ENCODE measurements at places on chromosomes 2 and 18.

- DNase-seq = no peak
Measured at GRCh38 chr18:36321658-36322407, 24.3 kb downstream of the FHOD3 start.

DNA sequence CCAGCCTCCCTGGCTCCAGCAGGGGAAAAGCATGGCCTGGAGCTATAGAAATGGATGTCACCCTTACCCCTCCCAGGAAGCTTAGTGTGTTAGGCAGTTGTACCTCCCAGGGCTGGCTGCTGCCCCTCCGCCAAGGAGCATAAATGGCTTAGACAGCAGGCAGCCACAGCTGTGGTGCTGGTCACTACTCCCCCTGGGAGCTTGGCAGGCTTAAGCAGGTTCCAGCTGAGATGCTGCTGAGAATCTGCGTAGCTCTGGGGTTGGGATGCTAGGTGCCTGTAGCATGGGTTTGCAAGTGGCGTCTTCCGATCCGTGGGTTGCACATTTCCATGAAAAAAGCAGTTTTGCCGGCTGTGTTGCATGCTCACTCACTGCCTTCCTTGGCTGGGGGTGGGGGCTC lies 369.7 kb downstream of the CTNNA2 start:
- DNase-seq = no peak

DNA sequence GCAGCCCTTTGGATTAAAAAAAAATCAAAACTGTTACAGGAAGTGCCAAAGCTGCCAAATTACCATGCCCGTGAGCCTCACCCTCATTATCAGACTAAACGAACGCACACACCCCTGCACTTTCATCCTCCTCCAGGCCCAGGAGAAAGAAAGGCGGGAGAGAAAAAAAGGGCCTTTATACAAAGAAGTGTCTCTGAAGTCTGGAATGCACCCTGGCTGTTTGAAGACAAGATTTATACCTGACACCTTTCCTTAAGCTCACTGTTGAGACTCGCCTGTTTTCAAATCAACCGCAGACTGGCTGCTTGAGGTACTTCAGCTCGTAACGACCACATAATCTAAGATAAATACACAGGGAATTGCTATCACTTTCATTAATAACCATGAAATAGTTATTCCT lies 31.0 kb downstream of the EDAR start:
- no peak for DNase-seq

GRCh38 chr2:116329280-116329679 lies 1485.2 kb upstream of the DDX18 start:
- no peak for DNase-seq

GRCh38 chr2:231928901-231929725 lies 2.9 kb upstream of the NPPC start:
- DNase-seq = no peak

GRCh38 chr2:119730671-119731177 lies 29.0 kb upstream of the PTPN4 start:
- no peak for DNase-seq

- DNase-seq = no peak
Measured at GRCh38 chr18:80246445-80247392, 595 bp downstream of the PARD6G start.

GRCh38 chr2:179826297-179826696 lies 35.1 kb downstream of the ZNF385B start:
- no peak for DNase-seq

GRCh38 chr2:130798472-130799218 lies 38.1 kb upstream of the ARHGEF4 start:
- DNase-seq = peak; percentile 52

GRCh38 chr2:121063471-121063870 lies 221.5 kb downstream of the TFCP2L1 start:
- DNase-seq = no peak

GRCh38 chr2:31075431-31075830 lies 62.8 kb downstream of the GALNT14 start:
- DNase-seq = no peak

DNA sequence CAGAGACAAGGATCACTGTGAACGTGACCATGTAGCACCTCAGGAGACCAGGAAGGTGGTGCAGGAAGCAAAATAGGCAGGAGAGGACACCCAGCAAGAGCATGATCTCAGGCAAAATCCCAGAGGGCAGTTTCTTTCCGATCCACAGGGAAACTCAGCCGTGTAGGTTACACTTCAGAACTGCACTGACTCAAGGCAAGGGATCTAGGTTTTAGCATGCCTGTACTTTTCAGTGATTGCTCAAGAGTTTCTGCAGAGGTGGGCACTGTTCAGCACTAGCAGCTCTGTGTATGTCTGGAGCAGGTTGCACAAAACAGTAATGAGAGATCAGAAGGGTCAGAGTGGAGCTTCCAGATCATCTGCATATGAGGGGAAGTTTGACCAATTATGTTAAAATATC lies 116.7 kb upstream of the RNF152 start:
- DNase-seq = no peak

- DNase-seq = no peak
Measured at GRCh38 chr2:214311031-214311533, 99.8 kb upstream of the VWC2L start.

DNA sequence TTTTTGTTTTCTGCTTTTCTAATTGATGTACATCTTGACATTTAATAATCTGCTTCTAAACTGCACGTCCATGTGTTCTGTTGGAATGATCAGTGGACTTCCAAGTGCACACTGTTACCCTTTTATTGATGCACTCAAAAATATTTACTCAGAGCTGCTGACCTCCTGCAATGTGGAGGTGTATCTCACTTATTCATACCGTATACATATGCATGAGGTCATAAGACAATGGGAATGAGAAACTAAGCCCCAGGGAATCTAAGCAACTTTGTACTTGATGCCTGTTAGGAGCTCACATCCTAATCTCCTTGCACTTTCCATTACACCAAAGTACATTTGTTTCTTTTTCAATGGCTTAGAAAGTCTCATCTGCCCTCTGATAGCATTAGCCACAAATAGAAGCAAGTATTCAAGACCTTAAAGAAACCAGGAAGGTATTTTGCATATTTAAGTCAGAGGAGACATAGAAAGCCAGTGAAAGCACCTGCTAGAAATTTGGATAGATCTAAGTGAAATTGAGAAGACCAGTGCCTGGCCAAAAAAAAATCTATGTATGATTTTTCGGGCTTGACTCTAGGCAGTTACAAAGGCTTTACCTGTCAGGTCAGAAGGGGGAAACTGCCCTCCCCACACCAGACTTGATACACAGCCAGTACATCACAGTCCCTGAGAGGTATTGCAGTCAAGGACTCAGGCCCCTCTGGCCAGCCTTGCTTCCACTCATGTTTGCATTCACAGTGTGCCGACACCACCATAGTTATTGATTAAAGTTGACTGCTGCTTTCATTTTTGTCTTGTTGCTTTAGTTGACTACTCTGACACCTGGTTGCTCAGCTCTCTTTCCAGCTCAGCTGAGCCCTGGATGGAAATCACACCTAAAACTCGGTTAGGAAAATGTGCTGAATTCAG lies 391.7 kb upstream of the CYRIA start:
- no peak for DNase-seq

DNA sequence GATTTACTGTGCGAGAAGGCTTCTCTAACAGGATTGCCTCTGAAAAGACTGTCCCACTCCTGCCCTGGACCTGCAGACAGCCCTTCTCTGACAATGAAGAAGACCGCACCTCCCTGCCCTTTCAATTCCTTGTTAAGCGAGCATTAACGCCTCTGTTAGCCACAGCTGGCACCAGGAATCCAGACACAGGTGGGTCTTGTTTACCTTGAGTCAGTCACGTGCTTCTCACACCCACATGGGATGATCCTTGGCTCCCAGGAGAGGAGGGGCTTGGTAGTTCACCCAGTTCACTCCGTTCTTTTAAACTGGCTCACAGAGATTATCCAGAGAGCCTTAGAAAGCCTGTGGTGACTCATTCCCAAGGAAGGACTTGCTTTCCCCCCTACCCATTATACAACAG lies 410.5 kb upstream of the MEIS1 start:
- DNase-seq = no peak

DNA sequence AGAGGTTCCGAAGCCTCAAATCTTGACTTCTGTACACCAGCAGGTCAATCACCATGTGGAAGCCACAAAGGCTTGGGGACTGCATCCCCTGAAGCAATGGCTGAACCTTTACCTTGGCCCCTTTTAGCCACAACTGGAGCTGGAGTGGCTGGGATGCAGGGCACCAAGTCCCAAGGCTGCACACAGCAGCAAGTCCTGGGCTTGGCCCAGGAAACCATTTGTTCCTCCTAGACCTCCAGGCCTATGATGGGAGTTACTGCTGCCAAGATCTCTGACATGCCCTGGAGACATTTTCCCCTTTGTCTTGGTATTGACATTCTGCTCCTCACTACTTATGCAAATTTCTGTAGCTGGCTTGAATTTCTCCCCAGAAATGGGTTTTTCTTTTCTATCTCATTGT lies 285.9 kb downstream of the ASXL3 start:
- no peak for DNase-seq

DNA sequence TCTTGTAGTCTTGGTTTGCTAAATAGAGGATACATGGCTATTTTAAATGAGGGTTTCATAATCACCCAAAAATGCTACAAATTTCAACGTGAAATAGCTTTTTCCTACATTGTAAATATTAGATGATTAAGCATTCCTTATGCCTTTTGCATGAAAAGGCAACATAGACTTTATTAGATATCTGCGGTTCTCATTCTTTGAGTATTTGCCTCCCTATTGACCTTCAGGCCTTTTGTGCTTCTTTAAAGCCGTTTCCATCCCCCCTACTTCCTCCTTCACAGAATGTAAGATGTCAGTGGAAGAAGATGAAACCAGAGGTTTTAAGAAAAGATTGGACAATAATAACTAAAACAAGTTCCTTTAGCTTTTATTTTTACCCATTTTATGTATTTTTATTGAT lies 144.1 kb downstream of the UBE2E3 start:
- no peak for DNase-seq

DNA sequence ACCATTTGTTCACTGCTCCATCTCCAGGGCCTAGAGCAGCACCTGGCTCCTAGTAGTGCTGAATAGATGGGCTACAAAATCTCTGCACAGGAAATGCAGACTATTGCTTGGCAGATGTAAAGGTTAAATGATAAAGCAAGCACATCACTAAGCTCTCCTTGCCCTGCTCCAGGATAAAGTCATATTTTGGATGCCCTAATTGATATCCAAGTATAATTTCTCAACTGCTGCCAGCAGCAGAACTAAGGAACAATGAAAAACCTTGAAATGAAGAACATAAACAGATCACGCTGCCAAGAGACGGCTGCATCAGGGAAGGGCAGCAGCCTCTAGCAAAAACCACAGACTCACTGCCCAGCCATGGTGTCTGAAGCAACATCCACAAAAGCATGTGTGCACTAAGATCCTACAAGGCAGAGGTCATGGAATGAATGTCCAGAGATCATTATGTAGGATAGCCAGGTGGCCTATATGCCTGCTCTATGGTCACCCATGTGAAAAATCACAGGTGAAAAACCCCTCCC lies 134.7 kb downstream of the TMEM163 start:
- DNase-seq = no peak

DNA sequence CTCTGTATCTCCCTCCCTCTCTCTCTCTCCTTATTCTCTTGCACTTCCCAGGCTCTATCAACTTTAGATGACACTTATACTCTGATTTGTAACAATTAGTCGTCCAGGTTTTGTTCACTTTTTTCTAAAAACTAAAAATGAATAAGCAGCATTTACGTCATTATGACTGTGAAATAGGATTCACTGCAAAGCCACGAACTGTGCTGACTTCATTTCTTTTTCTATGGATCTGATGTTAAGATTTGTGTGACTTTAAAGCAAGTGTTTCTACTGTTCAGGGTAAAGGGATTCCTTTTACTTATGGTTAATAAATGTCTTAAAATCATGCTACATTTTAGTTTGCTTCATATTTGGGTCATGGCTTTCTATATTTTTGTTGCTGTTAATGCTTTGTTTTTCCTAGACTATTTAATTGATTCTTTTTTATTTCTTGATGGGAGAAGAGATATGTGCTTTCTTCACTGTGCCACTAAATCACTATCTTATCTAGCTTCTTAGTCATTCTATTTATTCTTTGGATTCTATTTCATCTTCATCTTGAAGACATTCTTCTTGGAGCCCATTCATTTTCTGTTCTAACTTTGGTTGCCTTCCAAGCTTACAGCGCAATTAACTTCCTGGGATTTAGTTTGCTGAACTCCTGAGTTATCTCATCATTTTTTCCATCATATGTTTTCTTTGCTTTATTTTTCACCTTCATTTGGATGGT lies 480.4 kb upstream of the TRIB2 start:
- no peak for DNase-seq

DNA sequence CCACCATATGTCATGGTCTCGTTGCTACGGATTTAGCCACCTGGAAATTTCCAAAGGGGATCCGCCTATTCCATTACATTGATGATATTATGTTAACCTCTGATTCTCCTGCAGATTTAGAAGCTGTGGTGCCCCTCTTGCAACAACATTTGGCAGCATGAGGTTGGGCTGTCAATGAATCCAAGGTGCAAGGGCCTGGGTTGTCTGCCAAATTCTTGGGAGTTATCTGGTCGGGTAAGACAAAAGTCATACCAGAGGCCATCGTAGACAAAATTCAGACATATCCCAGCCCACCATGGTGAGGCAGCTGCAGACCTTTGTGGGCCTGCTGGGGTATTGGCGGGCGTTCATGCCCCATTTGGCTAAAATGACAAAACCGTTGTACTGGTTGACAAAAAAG lies 13.6 kb upstream of the C2orf42 start:
- DNase-seq = no peak

GRCh38 chr2:43461453-43462073 lies 134.3 kb downstream of the THADA start:
- no peak for DNase-seq

- DNase-seq = no peak
Measured at GRCh38 chr18:49019446-49020045, 68.8 kb upstream of the SMAD7 start.

DNA sequence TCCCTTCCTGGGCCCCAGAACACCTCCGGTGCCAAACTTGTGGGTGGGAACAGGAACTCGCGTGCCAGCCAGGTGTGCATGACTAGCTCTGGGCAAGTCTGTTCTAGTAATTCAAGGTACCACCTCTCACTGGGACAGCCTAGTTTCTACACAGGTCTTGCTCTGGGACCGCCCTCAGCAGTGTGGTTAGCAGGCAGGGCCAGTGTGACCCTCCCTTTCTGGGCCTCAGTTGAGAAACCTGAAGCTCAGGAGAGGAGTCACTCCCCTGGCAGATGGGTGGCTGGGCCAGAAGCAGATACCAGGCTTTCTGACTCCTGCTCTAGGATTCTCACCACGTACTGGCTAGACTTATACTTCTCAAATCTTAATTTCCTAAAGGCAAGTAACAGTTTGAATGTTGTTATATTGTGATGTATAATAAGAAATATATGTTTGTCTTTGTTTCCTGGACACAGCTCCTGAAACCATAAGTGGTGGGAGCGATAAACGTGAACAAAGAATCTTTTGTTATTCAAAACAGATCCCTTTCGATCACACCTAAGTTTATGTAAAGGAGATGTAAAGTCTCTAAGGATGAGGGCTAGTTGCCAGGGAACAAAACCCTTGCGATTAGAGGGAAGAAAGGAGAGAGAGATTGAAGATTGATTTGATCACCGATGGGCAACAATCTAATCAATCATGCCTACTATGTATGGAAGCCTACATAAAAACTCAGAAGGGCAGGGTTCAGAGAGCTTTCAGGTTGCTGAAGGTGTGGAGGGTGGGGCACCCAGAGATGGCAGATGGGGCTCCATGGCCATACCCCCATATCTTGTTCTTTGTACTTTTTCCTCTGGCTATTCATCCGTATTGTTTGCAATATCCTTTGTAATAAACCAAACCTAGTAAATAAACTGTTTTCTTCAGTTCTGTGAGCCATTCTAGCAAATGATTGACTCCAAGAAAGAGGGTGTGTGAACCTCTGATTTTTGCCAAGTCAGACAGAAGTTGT lies 952 bp upstream of the UGT1A6 start:
- DNase-seq = no peak

- no peak for DNase-seq
Measured at GRCh38 chr2:85131116-85131515, 2.1 kb upstream of the TCF7L1 start.

All from substantia nigra (tissue), 51 donors.